ENCODE measurements at places on chromosomes 3 and 15. TPM values are rescaled to one million over a fixed set of nuclear protein-coding genes. Genes with fewer than 3 reads are reported as not detected.
A peak's percentile ranks its signal among the peaks of the same experiment; 100 is the strongest.

GRCh38 chr15:66906668-66907614, 158.5 kb upstream of the SMAD3 start:
- H3K4me3 ChIP-seq: no peak overlapping the region
- no peak overlapping the region for H3K27ac ChIP-seq
- no peaks in the 10 kb centered on the region for H3K36me3 ChIP-seq
- no peak for DNase-seq
- no peaks in the 10 kb centered on the region for H3K27me3 ChIP-seq

RARRES1 gene
- total RNA-seq: 2.4 TPM

GRCh38 chr15:79860661-79861060, 36.2 kb downstream of the MTHFS start:
- H3K4me1 ChIP-seq: peaks cover 2% of the 10 kb centered on the region
- no peak overlapping the region for H3K27ac ChIP-seq
- DNase-seq: no peak

DNA sequence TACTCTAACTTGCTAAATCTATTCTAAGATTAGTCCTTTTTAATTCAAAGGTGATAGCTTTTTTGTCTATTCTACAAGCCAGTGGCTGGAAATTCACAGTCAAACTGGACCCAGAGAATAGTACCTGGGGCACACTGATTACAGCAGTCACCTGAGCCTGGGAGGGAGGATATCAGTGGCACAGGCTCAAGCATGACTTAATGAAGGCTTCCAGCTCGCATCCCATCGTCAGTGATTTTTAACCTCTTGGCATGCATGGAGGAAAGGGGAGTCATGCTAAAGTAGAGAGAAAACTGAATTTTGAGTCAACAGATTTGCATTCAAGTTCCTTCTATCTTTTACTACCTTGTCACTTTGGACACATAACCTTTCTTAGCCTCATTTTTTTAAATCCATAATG, 24.8 kb downstream of the GOLIM4 start:
- no peaks in the 10 kb centered on the region for H3K36me3 ChIP-seq
- H3K4me1 ChIP-seq: peaks cover 45% of the 10 kb centered on the region
- H3K27me3 ChIP-seq: no peaks in the 10 kb centered on the region
- DNase-seq: no peak

- no peak overlapping the region for H3K27ac ChIP-seq
- peaks cover 18% of the 10 kb centered on the region for H3K4me1 ChIP-seq
- no peak for DNase-seq
- H3K4me3 ChIP-seq: no peak overlapping the region
- H3K36me3 ChIP-seq: no peaks in the 10 kb centered on the region
Observed at GRCh38 chr3:61724183-61724582, 162.8 kb downstream of the PTPRG start.

CCDC39 gene
- not detected for total RNA-seq

DNA sequence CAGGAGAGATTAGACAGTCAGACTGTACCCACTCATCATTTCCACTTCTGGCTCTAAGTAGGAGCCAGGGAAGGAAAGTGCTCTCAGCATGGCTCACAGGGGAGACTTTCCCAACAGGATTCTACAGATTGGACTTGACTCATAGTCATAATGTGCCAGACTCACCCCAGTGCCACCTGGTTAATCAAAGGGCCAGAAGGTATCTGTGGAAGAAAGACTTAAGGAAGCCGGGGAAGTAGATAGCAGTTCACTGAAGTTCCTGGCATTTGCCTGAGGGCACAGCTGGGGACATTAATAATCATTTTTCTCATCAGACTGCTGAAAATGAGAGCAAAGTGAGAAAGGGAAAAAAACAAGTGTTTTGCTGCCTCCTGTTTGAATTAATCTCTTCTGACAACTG, 717.5 kb downstream of the TUSC7 start:
- H3K4me3 ChIP-seq: no peak overlapping the region
- H3K27ac ChIP-seq: no peak overlapping the region
- H3K4me1 ChIP-seq: no peaks in the 10 kb centered on the region
- DNase-seq: no peak

LTF gene
- total RNA-seq: not detected

MESP2 gene
- not detected for total RNA-seq

DNA sequence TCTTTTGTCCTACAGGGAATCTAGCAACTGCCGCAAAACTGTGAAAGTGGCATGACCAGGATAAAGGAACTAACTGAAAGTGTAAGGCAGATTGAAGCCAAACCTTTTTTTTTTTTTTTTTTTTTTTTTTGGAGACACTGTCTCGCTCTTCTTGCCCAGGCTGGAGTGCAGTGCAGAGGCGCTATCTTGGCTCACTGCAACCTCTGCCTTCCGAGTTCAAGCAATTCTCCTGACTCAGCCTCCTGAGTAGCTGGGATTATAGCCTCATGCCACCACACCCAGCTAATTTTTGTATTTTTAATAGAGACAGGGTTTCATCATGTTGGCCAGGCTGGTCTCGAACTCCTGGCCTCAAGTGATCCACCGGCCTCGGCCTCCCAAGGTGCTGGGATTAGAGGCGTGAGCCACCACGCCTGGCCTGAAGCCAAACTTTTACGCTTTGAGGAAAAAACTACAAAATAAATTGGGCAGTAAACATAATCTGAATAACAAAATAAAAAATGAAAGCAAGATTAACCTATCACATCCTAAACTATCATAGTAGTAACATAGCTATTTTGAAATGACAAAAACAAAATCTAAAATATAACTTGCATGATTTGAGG, 9.7 kb downstream of the SLTM start:
- peak overlapping the region; percentile 31 for H3K27ac ChIP-seq
- H3K4me1 ChIP-seq: peaks cover 14% of the 10 kb centered on the region
- H3K4me3 ChIP-seq: no peak overlapping the region
- no peaks in the 10 kb centered on the region for H3K27me3 ChIP-seq
- H3K36me3 ChIP-seq: peaks cover 13% of the 10 kb centered on the region
- DNase-seq: no peak

- H3K27ac ChIP-seq: no peak overlapping the region
- H3K27me3 ChIP-seq: no peaks in the 10 kb centered on the region
- H3K4me3 ChIP-seq: no peak overlapping the region
- no peak for DNase-seq
Observed at GRCh38 chr3:71350998-71351397, 232.5 kb downstream of the FOXP1 start.

DNA sequence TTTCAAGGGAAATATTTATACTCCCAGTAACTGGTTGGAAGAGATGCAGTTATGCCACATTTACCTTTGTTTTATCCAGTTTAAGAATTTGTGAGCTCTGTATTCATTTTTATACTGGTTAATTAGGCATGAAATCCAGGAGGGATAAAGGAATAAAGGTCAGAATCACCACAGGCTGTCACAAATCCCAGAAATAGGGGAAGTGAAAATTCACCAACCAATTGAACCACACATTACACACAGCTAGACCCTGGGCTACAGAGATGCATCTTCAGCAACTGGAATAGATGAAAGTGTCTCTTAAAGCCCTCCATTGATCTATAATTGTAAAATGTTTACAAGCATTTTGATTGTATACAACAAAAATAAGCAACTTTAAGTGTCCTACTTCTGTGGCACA, 18.5 kb downstream of the SERPINI1 start:
- H3K27me3 ChIP-seq: peaks cover 44% of the 10 kb centered on the region
- H3K4me3 ChIP-seq: no peak overlapping the region
- no peak for DNase-seq

DNA sequence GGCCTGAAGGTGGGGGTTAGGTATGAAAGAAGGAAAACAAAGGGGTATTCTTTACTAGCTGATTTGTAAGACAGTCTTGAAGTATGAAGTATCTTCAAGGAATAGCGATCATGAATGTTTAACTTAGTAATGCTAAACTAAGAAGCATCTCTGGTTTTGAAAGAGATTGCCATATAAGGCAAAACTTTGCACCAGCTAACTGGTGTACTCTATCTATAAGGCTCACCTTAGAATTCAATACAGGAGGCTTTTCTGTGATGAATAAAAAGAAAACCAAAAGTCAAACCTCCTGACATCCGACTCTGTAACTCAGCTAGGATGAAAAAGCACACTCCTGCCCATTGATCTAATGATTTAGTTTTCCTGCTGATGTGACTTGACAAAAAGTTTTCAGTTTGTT, 54.7 kb downstream of the FOXP1 start:
- peak overlapping the region; percentile 20 for H3K27ac ChIP-seq
- DNase-seq: no peak
- H3K4me3 ChIP-seq: no peak overlapping the region

All from osteocyte (in vitro differentiated cells).